ENCODE measurements at places on chromosomes 11 and 22.
A peak's percentile ranks its signal among the peaks of the same experiment; 100 is the strongest.

- DNase-seq, result no peak
Measured at GRCh38 chr11:75558939-75559843, 2.9 kb upstream of the SERPINH1 start.

DNA sequence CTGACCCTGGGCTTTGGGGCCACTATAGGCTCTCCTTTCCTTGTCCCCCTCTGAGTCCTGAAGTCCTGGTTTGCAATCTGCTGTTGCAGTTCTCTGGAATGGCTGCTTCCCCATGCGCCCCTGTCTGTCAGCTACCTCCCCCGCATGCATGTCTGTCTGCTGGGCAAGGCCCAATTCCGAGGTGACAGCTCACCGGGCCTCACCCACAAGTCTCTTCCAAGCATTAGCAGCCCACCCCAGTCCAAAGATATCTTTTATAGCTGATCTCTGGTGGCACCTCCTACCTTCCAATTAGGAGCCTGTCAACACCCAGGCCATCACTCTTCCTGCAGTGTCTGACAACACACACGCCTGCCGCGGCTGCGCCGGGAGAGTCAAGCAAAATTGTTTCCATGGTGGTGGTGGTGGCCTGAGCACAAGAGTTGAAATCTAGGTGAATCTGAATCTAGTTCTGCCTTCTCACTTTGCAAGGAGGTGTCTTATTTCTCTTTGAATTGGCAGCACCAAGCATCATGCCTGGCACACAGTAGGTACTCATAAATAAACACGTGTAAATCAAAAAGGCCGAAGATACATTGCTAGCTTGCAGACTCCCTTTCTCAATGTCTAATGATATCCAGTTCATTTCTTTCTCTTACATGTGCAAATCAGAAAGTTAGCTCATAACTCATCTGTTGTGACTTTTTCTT, 1.2 kb upstream of the LMO2 start:
- DNase-seq, result no peak

DNA sequence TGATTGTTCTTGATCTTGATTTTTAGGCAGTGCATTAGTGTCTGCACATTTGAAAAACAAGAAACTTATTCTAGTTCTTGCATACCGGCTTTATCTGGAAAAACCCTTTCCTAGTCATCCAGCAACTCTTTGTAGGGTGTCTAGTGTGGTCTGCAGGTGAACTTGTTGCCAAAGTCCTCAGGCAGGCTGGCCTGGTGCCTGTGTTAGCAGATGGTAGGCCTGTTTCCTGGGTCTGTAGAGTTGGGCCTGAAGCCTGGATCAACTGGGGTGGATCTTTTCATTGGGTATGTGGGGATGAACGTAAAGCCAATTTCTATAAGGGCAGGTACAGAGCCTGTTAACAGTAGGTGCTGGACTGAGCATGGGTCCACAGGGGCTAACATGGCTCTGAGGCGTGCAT, 5.6 kb upstream of the GLYATL1 start:
- no peak for DNase-seq

GRCh38 chr11:15141381-15141780, 26.7 kb downstream of the INSC start:
- no peak for DNase-seq

- no peak for DNase-seq
Measured at GRCh38 chr11:29051935-29052334, 943.7 kb downstream of the METTL15 start.

DNA sequence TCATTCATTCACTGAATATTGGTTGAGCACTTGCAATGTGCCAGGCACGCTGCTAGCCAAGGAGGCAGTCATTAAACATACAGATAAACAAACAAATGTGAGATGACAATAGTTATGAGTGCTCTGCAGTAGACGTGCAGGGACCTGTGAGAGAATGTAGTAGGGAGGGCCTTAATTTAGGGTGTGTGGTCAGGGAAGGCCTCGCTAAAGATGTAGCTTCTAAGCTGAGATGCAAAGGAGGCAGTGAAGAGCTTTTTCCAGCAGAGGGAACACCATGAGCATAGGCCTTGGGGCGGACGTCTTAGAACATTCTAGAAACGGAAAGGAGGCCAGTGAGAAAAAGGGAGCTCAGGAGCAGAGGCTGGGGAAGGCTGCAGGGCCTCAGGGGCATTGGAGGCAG, 789 bp upstream of the NCF4 start:
- DNase-seq, result no peak

DNA sequence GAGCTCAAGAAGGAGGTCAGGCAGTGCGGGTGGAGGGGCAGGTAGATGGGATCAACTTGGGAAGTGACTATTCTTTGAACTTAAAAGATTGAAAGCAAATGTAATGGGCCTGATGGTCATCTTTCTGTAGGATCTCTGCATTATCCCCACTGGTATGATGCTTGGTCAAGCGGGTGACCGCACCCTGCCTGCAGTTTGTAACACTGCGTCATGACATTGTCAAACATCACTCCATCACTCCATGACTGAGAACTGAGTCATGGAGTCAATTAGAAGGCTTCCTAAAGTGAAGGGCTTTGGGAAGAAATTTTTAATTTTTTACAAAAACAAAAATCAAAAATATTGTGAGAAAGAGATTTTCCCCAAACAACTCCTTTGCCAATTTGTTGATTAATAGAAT, 62.4 kb upstream of the BMAL1 start:
- DNase-seq, result no peak

- no peak for DNase-seq
Measured at GRCh38 chr11:204587-205109, 2.6 kb downstream of the BET1L start.

- DNase-seq, result no peak
Measured at GRCh38 chr11:6673523-6674218, 9.5 kb downstream of the MRPL17 start.

DNA sequence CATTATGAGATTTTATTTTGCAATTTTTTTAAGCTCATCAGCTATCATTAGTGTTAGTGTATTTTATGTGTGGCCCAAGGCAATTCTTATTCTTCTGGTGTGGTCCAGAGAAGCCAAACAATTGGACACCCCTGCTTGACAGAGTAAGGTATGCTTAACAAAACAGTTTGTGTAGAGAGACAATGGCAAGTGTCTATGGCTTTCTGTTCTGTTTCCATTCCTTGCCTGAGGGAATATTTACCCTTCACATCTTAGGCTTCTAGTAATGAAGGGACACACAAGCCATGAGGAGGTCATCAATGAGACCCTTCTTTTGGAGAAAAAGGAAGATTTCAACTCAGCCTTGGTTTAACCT, 1278.4 kb upstream of the TENM4 start:
- DNase-seq, result no peak

- DNase-seq, result peak; percentile 40
Measured at GRCh38 chr11:13207665-13208594, 69.7 kb upstream of the BMAL1 start.

DNA sequence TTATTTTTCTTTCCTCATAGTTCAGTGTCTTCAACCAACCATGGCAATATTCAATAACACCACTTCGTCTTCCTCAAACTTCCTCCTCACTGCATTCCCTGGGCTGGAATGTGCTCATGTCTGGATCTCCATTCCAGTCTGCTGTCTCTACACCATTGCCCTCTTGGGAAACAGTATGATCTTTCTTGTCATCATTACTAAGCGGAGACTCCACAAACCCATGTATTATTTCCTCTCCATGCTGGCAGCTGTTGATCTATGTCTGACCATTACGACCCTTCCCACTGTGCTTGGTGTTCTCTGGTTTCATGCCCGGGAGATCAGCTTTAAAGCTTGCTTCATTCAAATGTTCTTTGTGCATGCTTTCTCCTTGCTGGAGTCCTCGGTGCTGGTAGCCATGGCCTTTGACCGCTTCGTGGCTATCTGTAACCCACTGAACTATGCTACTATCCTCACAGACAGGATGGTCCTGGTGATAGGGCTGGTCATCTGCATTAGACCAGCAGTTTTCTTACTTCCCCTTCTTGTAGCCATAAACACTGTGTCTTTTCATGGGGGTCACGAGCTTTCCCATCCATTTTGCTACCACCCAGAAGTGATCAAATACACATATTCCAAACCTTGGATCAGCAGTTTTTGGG, at the start of gene OR51T1:
Gene OR51T1 (plus strand): TSS at position 41 of the 641 bp plus-strand sequence. CDS start 0 bp downstream, at position 41.
- no peak for DNase-seq

DNA sequence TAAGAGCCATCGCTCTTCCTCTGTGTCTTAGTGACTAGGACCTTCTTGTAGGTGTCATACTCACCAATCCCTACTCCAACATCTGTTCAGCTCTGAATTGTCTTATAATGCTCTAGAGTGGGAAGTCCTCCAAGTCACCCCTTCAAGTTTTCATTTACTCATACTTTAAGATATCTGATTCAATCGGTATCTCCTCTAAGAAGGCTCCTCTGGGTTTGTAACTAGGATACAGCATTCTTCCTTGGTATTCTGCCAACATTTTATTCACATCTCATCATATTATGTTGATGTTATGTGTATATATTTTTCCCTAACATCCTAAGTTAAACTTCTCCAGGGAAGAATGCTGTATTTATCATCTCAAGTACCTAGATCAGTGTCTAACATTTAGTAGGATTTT, 662.1 kb downstream of the NTM start:
- DNase-seq, result no peak

DNA sequence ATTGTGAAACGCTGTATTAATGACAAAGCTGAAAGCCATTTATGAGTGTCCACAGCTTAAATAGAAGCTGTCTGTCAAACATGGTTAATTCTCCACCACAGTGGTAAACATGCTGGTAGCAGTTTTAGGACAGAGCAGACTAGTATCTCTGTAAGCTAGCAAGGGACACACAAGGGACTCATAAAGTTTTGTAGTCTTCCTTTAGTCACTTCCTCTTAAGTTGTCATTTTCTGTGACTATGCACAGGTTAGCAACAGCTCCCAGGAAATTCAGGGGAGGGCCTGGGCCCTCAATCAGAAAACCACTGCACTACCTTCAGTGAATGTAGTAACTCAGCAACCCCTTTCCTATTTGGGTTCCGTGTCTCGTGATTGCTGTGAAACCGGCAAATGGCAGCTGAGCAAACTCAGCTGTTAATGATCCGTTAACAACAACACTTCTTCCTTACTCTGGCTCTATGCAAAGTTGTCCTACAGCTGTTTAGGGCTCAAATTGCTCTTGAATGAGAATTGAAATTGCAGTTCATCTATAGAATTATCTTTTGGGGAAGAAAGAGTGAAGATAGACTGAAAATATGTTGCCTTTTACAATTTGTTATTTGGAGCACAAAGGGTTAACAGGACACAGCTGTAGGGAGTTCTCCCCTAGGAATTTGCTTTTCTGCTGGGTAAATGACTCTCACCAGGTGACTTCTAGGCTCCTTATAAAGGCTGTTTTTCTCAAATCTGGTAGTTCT, at the start of gene MMP26:
Gene MMP26 (plus strand): TSS at position 731 of the 736 bp plus-strand sequence.
- DNase-seq, result no peak

DNA sequence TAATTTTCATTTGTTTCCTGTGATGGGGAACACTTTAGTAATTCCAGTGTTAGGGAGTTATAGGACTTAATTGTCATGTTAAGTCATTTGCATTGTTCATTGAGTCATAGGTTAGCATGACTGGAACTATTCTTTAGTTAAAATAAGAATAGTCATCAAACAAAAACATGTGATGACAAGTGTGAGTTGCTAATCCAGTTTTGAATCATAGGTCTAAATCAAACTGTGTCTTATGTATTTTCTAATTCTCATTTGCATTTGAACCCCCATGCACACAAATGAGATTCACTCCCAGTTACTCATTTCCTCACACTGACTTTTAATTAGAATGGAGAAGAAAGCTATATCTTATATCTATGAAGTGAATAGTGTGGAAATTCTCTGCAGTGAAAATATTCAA, 405.6 kb downstream of the LRRC4C start:
- no peak for DNase-seq

GRCh38 chr11:17803754-17804334, 69.3 kb downstream of the KCNC1 start:
- DNase-seq, result no peak

GRCh38 chr22:37060801-37061610, 9.5 kb downstream of the KCTD17 start:
- no peak for DNase-seq

- DNase-seq, result no peak
Measured at GRCh38 chr22:43303166-43303565, 40.0 kb downstream of the SCUBE1 start.

DNA sequence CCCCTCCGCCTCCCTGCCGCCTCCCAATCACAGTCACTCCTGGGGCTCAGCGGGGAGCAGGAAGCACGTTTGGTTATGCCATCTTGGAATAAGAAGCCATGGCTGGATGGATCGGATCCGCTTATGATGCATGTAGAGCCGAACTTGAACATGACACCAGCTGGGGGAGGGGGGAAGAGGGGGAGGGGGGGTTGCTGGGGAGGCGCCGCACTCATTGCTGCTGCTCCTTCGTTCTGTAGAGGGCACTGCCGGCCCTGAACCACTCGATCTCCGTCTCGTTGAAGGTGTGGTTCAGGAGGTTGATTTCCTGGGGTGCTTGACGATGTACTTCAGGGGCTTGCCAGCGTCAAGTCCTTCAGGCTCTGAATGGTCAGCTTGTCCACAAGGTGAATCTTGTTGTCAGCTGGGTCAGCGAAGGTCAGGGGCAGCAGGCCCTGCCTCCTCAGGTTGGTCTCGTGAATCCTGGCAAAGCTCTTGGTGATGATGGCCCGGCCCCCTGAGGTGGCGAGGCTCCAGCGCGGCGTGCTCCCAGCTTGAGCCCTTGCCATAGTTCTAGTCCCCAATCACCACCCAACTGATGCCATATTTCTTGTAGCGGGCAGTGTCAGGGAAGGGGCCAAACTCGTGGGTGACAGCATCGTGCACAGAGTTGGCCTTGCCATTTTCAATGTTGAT, 476.9 kb upstream of the ISX start:
- no peak for DNase-seq

- DNase-seq, result no peak
Measured at GRCh38 chr22:31538815-31539214, 42.5 kb downstream of the SFI1 start.

- peak; percentile 21 for DNase-seq
Measured at GRCh38 chr11:47714554-47715081, 551 bp downstream of the AGBL2 start.

DNA sequence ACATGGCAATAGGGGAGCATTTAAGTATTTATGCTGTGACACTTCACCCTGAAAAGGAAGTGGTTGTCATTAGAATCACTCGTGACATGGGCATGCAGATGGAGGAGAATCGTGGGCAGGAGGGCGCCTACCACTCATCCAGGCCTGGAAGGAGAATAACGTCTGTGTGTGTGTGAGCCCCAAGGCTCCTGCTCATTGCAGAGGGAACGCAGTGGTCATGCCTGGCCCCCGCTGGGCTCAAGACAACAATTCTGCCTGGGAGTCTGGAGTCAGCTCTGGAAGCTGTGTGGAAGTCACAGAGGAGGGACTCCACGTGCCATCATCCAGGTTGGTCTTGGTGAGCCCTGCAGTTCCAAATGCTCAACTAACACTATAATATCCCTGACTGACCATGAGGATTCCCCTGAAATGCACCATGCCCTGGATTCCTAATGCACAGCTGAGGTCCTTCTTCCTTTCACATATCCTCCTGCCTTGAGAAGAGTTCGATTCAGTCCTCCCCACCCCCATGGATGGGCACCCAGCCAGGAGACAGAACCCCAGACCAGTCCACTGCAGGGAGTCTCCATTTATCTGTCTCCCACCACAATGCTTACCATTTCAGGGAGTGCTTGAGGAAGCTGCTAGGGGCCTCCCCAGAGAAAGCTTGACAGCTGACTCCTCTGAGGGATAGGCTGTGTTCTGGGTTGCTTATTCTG, 446.9 kb upstream of the B3GAT1 start:
- DNase-seq, result no peak

GRCh38 chr11:68191661-68192579, 21.2 kb downstream of the KMT5B start:
- no peak for DNase-seq

Data from CD4-positive, alpha-beta T cell treated with Interleukin-10 for 1 hour (primary cell).